A673 (cell line): ENCODE measurements at places on chromosomes 11 and 22. TPM values are rescaled to one million over a fixed set of nuclear protein-coding genes. Genes with fewer than 3 reads are reported as not detected.

The LRRC32 gene
- total RNA-seq: not detected in 2 replicates

The PDGFB gene
- 0.09 and 0.13 TPM in 2 replicates for total RNA-seq

The TUBA8 gene
- 3.0 and 3.1 TPM in 2 replicates for total RNA-seq

The C11orf91 gene
- total RNA-seq: not detected in 2 replicates

The SLCO2B1 gene
- total RNA-seq: 1.0 and 1.1 TPM in 2 replicates

The NXPE2 gene
- total RNA-seq: not detected in 2 replicates

DNA sequence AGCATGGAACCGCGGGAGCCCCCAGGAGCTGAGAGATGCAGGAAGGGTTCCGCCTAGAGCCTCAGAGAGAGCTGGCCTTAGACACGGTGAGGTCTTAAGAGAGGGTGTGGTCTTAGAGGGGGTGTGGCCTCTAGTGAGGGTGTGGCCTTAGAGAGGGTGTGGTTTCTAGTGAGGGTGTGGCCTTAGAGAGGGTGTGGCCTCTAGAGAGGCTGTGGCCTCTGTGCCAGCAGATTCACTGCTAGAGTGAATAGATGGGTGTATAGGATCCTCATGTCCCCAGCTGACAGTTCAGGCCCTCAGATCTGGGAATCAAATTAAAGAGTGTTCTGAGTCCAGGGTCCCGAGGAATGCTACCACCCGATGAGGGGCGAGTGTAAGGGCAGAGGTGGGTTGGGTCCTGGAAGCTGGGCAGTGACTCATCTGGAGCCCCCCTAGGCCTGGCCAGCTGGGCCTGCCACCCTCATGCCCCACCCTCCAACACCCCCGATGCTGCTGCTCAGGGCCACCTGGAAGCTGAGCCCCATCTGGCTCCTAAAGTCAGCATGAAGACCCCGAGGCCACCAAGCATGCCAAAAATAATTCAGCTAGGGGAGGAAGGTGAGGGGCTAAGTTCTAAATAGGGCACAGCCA is 49.5 kb downstream of the IGF2 start:
- DNase-seq: peak; percentile 33

GRCh38 chr11:64801158-64801464 is 1.9 kb downstream of the MAP4K2 start:
- DNase-seq: no peak

DNA sequence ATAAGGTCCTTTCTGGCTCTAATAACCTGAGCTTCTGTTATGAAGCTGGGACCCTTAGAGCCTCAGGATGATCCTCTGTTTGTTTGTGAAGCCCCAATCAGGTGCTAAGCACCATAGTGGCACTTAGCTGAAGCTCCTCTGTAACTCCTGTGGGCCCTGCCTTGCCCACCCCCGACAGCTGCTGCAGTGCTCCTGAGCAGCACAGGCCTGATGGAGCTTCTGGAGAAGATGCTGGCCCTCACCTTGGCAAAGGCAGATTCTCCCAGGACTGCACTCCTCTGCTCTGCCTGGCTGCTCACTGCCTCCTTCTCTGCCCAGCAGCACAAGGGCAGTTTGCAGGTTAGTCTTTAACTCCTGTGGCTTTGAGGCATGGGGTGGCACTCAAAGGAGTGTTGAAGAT is 19.0 kb upstream of the CCDC134 start:
- no peak for DNase-seq

DNA sequence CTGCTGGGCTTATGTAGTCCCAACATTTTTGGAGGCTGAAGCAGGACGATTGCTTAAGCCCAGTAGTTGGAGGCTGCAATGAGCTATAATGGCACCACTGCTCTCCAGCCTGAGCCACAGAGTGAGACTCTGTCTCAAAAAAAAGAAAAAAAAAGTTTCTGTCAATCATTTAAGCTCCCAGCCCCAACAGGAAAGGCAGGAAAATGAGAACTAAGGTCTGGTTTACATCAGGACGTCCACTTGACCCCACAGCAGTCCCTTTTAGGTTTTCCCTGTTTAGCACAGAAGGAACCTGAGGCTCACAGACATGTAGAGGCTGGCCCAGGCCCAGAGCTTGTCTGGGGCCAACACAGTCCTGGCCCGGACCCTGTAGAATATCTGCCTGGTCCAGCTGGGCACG is 9.2 kb upstream of the TTLL1 start:
- no peak for DNase-seq

DNA sequence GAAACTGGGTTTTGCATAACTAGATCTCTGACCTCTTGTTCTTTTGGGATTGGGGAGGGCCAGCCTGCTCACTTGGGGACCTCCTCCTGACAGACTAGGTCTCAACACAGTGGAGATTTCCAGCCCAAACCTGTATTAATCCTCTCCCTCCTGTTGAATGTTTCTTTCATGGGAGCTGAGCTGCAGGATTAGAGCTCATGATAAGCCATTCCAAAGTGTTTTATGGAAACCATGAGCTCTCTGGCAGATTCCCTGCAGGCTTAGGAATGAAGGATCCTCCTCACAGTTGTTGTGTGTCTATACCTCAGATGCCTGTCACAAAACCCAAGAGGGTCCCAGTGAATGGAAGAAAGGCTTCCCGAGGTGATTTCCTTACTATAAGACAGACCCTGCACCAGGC is 248.4 kb upstream of the B3GAT1 start:
- DNase-seq: no peak

DNA sequence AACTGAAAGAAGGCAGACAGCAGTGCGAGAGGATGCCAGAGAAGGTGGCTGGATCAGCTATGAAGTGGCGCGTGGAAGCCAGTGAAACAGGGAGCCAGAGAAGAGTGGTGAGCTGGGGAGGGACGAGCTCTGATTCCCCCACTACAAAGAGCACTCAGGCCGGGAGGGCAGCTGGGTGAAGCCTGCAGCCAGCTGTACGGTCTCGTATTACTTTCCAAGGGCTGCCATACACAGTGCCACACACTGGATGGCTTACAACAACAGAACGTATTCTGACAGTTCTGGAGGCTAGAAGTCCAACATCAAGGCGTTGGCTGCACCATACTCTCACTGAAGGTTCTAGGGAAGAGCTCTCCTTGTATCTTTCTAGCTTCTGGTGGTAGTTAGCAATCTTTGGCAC is 47.1 kb upstream of the WNT11 start:
- no peak for DNase-seq

DNA sequence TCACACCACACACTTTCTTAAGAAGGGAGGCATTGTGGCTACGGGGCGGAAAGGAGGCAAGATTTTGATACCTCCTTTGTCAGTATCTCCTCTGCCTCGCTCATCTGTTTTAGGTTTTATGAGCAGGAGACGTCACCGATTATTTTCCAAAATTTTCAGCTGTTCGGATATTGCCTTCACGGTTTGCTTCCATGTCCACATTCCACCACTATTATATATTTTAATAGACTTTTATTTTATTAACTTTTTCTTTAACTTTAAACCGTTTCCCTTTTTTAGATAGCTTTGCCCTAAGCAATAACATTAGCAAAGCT is 33.7 kb upstream of the CREB3L1 start:
- DNase-seq: no peak

DNA sequence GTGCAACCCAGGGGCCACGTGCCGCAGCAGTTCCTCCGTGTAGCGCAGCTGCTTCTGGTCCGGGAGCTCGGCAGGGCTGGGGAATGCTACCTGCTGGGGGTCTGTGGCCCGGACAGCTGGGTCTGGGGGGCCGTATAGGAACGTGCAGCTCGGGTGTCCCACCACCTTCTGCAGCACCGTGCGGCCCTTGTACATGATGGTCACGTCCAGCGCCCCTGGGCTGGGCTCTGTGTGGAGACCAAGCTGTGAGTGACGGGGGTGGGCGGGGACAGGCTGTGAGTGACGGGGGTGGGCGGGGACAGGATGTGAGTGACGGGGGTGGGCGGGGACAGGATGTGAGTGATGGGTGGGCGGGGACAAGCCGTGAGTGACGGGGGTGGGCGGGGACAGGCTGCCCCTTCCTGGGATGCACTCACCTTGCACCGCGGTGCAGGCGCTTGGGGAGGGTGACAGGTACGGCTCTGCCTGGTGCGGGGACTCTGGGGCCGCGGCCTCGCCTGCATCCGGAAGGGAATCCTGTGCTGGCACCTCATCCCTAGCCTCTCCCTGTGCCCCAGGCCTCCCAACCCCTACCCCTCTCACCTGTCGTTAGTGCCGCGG is 2.3 kb downstream of the IRF7 start:
- DNase-seq: peak; percentile 63

DNA sequence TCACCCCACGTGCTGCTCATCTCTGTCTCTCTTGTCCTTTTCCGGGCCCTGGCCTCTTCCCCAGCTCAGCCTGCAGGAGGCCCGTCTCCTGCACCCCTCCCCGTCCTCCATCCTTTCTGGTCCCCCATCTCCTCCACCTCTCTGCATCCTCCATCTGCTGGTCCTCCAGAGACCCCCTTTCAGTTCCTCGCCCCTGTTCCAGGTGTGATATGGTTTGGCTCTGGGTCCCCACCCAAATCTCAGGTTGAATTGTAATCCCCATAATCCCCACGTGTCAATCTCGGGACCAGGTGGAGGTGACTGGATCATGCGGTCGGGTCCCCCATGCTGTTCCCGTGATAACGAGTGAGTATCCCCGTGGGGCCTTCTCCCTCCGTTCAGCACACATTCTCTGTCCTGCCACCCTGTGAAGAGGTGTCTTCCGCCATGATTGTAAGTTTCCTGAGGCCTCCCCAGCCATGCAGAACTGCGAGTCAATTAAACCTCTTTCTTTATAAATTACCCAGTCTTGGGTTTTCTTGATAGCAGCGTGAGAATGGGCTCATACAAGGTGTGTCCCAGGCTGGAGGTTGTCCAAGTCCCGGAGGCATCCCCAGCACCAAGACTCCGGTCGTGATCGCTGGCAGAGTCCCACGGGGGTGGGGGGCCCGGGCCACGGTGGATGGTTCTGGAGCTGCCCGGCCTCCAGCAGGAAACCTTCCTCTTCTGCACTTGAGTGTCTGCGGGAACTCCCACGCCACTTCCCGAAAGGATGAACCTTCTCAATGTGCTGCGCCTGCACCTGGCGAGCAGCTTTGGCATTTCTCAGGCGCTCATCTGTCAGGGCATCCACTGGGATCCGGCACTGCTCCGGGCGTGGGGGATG is 29.0 kb upstream of the TOLLIP start:
- DNase-seq: no peak

GRCh38 chr11:77182542-77183430 is 54.7 kb downstream of the MYO7A start:
- DNase-seq: no peak
